ENCODE measurements at places on chromosomes 11 and 22. TPM values are rescaled to one million over a fixed set of nuclear protein-coding genes. Genes with fewer than 3 reads are reported as not detected.

Gene ZNF215
- total RNA-seq = 0.98 TPM

Gene RASL10A
- not detected for total RNA-seq

Gene HTATIP2
- 30.0 TPM for total RNA-seq

Gene DCHS1
- 2.0 TPM for total RNA-seq

Gene APOA1
- 0.34 TPM for total RNA-seq
